AG08396 (cell line): ENCODE measurements at places on chromosomes 13 and 19.
A peak's percentile ranks its signal among the peaks of the same experiment; 100 is the strongest.

DNA sequence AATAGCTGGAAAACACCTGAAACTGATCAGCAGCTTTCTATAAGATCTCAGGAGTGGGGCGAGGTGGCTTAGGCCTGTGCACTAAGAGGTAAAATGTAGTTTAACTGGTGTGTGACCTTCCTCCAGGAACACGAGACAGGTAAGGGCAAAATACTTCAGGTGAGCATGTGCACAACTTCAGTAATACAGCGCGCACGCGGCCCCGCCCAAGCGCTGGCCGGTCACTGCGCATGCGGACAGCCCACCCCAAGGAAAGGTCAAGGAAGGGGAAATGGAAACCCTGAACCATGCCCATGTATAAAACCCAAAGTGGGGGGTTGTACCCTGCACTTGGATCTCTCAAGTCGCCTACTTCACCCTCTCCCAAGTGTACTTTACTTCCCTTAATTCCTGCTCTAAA is 49.4 kb upstream of the ARHGEF7 start:
- DNase-seq: no peak

- DNase-seq: no peak
Measured at GRCh38 chr13:72504131-72504841, 223.1 kb downstream of the MZT1 start.

DNA sequence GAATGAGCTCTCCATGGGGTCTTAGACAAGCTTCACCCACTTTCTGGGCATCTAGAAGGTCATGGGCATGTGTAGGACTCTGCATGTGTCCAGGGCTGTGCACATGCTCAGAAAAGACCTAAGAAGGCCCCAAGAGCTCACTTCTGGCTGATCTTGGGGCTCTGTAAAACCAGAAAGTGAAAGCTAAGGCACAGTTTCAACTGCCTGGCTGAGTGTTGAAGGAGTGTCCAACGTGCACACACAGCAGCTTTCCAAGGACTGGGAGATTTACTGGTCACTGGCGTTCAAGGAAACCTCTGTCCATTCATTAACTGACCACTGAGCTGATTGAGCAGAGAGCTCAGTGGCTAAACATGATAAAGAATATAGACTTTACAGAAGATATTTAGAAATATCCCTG is 137.9 kb downstream of the KATNAL1 start:
- no peak for DNase-seq

DNA sequence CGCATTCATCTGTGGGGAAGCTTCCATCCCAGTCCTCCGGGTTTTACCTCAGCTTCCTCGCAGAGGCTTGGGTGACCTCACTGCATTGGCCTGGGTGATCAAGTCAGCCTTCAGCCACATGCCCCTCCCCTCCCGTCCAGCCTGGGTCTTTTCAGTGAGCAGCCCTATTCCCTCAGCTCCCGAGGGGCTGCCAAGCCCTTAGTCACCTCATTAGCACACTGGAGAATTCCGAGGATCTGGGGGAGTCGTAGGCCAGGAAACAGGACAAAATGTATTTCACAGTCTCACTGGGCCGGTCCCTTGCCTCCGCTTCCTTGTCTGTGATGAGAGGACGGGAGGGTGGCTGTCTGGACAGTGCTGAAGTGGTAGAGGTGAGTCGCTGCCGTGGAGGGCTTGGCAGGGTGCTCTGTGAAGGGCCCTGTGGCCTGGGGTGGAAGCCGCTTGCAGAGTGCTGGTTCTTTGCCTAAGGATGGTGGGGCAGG is 19.9 kb downstream of the KDM4B start:
- peak; percentile 84 for DNase-seq

DNA sequence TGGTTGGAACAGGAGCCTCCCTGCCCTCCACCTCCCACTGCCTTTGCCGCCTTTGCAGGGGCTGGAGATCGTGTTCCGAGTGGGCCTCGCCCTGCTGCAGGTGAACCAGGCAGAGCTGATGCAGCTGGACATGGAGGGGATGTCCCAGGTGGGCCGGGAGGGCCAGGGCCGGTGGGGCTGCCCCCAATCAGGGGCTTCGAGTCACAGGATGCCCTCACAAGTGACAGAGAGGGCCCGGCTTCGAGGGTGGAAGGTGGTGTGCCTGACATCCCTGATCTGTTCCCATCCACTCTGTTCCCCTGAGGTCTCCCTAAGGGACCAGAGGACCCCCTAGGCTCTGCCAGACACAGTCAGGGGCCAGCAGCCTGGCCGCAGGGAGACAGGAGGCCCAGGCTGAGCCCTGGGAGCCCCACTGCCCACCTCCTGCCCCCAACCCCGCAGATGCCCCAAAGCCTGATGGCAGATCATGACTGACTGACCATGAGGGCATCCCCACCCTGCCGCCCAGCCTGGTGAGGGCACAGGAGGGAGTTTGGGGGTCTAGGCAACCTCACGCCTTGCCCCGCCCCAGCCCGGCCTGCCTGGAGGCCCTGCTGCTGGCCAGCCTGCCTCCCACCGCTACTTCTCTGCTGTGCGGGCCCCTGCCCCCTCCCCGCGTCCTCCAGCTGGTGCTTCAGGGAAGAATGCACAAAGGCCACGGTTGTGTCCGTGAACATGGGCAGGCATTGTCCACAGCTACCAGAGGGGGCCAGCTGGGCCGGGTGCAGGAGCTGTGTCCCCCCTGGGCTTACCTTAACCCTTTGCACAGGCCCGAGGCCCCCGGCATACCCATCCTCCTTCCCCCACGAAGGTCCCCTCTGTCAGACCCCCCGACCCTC is 21.8 kb downstream of the EVI5L start:
- DNase-seq: no peak

GRCh38 chr19:13097033-13097462 is 5.6 kb downstream of the LYL1 start:
- no peak for DNase-seq

- no peak for DNase-seq
Measured at GRCh38 chr19:29751932-29752331, 36.9 kb upstream of the C19orf12 start.

GRCh38 chr13:97058391-97058790 is 64.1 kb upstream of the OXGR1 start:
- DNase-seq: no peak

GRCh38 chr13:31094331-31095015 is 67.2 kb downstream of the HSPH1 start:
- no peak for DNase-seq

GRCh38 chr13:95624020-95624419 is 20.5 kb downstream of the DZIP1 start:
- DNase-seq: peak; percentile 44

DNA sequence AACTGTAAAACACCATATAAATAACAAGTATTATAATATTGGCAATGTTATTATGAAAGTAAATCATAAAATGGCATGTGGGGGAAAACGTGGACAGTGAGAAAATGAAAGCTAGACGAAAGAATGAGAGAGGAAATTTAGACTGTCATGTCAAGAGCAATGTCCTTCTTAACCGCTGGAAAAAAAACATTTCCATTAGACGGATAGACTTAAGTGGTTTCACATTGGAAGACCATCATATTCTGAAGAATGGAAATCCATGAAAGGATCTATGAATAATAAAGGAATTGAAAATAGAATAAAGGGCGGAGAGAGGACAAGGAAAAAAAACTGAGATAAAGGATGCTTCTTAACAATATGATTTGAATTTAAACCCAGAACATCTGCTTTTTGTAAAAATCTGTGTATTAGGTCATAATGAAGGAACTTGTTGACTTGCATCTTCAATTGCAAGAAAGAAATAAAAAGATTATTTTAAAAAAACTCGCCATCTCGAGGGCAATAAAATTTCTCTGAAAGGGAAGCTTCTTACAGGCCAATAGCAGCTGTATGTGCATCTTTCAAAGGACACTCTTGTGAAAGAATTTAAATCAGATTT is 90.6 kb downstream of the SPRY2 start:
- DNase-seq: no peak

- no peak for DNase-seq
Measured at GRCh38 chr13:100428986-100429385, 159.6 kb downstream of the GGACT start.

GRCh38 chr13:27135023-27135422 is 36.6 kb downstream of the USP12 start:
- DNase-seq: no peak

DNA sequence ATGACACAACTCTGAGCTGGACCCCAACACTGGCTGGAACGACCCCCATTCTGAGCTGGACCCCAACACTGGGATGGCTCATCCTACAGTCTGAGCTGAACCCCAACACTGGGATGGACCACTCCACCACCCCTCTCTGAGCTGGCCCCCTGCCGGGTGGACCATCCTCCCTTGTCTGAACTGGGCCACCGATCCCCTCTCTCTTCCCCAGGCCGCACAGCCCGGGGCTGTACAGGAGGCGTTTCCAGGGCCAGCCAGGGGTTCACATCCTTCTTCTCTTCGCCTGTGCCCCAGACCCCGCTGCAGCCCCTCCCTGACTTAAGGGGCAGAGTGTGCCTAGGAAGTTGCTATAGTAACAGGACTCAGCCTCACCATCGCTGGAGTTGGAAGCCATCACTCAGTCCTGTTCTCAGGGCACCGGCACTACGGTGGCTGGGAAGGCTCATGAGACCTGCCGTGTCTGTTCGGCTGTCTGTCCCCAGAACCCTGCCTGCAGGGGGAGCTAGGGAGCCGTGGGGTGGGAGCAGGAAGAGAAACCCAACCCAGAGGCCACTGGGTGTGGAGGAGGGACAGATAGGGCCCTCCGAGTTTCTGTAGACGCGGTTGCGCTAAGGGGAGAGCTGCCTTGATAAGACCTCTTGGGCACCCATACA is 3.7 kb downstream of the PRKACA start:
- DNase-seq: no peak
